ENCODE measurements at places on chromosomes 7 and 10.

DNA sequence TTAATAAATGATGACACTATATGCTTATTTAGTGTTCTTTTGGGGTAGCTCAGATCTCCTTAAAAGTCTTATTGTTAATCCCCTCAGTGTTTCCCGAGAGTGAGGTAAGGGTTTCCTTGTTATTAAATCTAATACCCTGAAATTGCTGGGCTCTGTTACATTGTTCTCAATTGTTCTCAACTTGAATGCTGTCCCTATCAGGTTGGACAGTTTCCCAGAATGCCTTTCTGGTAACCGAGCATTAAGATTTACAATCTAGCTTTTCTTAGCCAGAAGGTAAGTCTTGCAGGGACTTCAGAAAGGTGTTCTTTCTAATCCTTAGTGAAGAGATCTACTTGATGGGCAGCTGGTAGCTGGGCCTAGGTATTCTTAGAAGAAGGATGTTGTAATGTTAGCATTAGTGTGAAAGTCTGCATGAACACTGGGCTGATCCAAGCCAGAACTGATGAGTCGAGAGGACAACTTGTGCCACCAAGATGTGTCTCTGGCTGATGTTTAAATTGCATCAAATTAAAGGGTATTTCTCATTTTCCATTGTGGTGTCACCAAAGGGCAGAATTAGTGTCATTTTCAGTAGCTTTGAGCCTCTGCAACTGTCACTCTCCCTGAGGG is 89.9 kb downstream of the SND1 start:
- DNase-seq: no peak

- no peak for DNase-seq
Measured at GRCh38 chr7:151280388-151281019, 32.0 kb upstream of the SMARCD3 start.

- no peak for DNase-seq
Measured at GRCh38 chr7:85734823-85735222, 548.0 kb upstream of the SEMA3D start.

GRCh38 chr7:4753598-4754432 is 21.6 kb upstream of the AP5Z1 start:
- no peak for DNase-seq

DNA sequence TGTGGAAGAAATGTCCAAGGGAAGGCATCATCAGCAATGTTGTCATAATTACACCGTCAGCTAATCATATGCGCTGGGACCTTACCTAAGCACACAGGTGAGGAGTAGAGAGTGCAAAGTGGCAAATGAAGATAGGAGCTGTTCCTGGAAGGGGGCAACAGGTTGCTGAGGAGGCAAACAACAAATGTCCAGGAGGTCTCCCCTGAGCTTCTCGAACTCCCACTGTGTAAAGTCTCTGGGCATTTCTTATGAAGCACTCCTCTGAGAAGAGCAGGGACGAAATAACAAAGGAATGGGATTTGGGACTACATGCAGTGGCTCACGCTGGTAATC is 152.5 kb downstream of the DOCK4 start:
- DNase-seq: no peak

GRCh38 chr10:103849880-103850571 is 5.3 kb downstream of the SH3PXD2A start:
- no peak for DNase-seq

DNA sequence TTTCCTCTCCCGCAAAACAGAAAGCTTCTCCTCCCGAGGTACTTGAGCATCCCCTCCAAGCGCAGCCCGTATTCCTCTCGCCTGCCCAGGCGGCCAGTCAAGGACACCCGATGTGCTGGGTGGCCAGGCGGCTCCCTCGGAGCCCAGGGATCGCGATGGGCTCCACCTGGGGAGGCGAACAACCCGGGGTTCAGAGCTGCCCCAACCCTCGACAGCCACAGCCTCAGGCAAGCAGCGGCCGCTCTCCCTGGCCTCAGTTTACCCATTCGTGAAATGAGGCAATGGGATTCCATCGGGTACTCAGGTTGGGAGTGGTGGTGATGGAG is 147.4 kb downstream of the CYP26A1 start:
- DNase-seq: no peak

GRCh38 chr10:77072836-77073662 is 564.6 kb downstream of the KCNMA1 start:
- no peak for DNase-seq

DNA sequence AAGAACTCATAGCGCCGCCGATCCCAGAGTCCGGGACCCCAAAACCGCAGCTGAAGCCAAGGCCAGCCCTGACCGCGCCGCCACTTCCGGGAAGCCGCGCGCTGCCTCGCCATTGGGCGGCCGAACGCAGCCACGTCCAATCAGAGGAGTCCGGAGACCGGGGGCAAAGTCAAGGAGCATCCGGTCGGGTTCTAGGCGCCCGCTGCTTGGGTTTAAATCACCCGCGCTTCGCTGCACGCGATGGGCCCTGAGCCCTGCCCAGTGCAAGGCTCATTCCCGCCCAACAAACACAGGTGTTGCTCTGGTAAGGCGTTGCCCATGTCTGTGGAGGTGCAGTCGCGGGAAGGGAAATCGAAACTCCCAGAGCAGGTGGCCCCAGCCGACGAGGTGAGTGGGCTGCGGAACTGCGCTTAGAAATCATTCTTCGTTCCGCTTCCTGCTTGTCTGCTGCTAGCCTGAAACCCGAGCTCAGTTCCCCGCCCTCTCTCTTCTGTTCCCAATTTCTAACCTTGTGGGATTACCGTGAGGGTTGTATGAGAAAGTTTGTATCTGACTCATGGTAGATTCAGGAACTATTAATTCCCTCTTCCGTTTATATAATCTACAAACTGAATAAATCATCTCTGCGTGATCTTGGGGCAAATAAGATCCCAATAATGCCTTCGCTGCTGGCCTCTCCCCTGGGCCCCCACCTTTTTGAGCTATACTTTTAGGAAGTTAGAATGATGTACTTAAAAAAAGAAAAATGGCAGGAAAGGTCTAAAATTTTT is at the start of gene DCLRE1C:
Gene DCLRE1C (minus strand): TSS at position 96 of the 770 bp plus-strand sequence. CDS start 86 bp downstream, at position 10.
- DNase-seq: peak; percentile 29

DNA sequence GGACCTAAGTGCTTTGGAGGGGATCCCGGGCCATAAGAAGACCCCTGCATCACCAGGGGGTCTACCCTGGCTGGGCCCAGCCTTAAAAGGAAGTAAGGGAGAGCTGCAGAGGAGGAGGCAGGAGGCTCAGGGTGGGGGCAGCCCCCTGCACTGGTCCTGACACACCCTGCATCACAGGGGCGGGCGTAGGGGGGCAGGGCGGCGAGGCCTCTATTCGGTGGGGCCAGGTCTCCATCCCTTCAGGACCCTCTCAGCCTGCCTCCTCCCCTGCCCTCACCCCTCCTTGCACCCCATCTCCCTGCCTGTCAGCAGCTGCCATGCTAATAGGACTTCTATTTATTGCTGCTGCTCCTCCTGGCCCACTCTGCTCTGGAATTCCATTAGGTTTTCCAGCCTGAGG is 101.4 kb downstream of the C10orf105 start:
- DNase-seq: no peak

- no peak for DNase-seq
Measured at GRCh38 chr7:132872034-132872433, 209.9 kb downstream of the CHCHD3 start.

GRCh38 chr10:17257466-17258321 is 29.7 kb downstream of the VIM start:
- DNase-seq: no peak

DNA sequence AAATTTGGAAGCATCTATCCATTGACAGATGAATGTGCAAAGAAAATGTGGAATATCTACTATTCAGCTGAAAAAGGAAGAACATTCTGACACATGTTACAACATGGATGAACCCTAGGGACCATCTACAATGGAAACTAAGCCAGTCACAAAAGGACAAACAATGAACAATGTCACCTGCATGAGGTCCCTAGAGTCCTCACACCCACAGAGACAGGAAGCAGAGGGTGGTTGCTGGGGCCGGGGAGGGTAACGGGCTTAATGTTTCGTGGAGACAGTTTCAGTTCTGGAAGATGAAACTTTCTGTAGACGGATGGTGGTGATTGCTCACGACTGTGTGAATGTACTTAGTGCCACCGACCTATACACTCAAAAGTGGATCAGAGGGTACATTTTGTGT is 282.9 kb downstream of the ADARB2 start:
- DNase-seq: no peak

GRCh38 chr7:100874300-100874576 is 665 bp upstream of the SRRT start:
- DNase-seq: no peak

- no peak for DNase-seq
Measured at GRCh38 chr10:33136271-33136670, 178.2 kb upstream of the ITGB1 start.

- DNase-seq: no peak
Measured at GRCh38 chr10:67697724-67698131, 1.7 kb upstream of the CTNNA3 start.

DNA sequence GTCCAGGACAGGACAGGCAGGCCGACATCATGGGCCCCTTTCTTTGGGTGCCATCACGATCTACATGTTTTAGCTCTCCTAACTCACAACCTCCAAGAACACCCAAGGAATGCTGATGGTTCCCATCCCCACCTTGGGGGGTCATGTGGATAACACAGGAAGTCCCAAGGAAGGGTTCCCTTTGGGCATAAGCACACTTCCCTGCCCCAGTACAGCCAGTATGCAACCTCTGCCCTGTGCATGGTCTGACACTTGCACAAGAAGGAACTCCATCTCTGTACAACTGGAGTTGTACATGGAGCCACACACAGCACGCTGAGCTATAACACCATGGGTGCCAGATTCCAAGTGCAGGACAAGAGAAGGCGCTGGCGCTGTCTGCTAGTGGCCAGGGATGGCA is 11.0 kb downstream of the MAT1A start:
- DNase-seq: no peak

- no peak for DNase-seq
Measured at GRCh38 chr7:75649462-75649861, 89.3 kb downstream of the HIP1 start.

- DNase-seq: no peak
Measured at GRCh38 chr10:94364482-94364881, 1.7 kb upstream of the NOC3L start.

- no peak for DNase-seq
Measured at GRCh38 chr7:77320714-77321113, 95.4 kb downstream of the GSAP start.

DNA sequence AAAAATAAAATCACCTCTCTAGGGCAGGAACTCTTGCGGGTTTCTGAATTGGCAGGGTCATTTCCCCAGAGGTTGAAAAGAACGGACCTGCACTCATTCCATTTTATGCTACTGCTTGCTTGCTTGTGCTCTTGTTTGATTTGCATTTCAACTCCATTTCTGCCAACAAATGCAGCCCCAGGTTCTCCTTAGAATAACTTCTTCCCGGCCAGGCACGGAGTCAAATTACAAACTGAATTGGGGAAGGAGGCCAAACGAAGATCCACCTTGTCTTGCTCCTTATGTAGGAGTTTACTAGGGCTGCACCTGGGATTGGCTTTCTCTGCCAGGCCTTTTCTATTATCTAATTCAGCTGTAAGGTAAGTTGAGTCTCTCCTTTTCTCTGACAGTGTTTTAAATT is 79.6 kb downstream of the HGF start:
- no peak for DNase-seq

- DNase-seq: no peak
Measured at GRCh38 chr7:132436121-132436520, 140.1 kb downstream of the PLXNA4 start.

DNA sequence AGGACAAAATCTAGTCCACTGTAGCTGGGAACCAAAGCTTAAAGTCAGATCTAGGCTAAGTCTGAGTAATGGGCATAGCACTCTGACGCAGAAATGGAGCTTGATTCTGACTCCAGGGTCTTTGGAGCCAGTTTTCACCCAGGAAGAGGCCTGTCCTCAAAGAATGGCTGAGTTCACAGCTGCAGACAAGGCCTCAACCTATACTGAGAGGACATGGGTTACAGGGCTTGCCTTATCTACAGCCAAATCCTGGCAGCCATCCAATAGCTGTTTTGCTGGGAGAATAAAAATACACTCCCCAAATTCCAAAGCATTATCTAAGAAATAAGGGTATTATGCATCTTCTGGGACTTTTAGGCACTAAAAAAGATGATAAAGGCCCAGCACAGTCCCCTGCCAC is 154.8 kb downstream of the RAPGEF5 start:
- no peak for DNase-seq

GRCh38 chr10:11447586-11447985 is 163.9 kb downstream of the USP6NL start:
- no peak for DNase-seq

DNA sequence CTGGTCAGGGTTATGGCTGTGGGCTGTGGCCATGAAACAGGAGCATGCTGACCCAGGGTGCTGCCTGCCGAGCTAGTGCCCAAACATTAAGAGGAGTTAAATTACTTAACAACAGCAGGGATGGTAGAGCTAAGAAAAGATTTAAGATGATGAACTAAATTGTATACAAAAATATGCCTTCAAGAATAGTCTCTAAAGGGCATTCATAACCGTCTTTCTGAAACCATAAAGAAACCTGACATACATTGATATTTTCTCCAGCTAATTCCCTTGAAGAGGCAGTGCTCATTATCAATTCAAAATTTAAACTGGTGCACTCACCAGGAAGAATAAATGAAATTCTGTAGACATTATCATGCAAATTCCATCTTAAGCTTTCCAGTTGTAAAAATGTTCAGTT is 265.8 kb upstream of the TAC1 start:
- no peak for DNase-seq

GRCh38 chr7:13880789-13881188 is 108.7 kb downstream of the ETV1 start:
- no peak for DNase-seq

DNA sequence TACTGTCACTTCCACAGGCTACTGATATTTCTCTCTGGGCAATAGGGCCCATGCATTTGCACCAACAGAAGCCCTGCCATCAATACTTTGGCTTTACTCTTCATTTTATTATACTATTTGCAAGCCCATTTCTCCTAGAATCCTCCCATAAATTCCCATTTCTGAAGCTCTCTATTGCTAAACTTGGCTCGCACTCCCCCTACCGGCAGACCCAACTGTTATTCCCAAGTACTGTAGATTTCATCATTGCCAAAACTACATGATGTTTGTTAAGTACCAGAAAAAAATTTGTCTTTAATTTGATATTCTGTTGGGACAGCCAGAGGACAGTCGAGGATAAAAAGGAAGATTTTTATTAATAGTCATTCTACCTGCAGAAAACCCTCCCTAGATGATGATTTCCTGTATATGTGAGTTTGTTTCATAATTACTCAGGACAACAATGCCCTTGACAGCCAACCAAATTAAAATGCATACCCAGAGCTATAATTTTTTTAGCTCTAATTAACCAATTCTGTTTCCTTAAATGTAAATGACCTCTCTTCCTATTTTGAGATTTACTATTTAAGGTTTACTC is 298.6 kb downstream of the REEP3 start:
- DNase-seq: no peak

GRCh38 chr10:94409021-94409657 is 6.8 kb downstream of the TBC1D12 start:
- no peak for DNase-seq
